ENCODE measurements at places on chromosomes 5 and 9.
A peak's percentile ranks its signal among the peaks of the same experiment; 100 is the strongest.

GRCh38 chr5:124140060-124140459 lies 606.4 kb downstream of the ZNF608 start:
- DNase-seq, result no peak

GRCh38 chr5:151082282-151082902 lies 1.6 kb upstream of the TNIP1 start:
- DNase-seq, result no peak

GRCh38 chr5:132272311-132273210 lies 15.1 kb downstream of the PDLIM4 start:
- peak; percentile 66 for DNase-seq

DNA sequence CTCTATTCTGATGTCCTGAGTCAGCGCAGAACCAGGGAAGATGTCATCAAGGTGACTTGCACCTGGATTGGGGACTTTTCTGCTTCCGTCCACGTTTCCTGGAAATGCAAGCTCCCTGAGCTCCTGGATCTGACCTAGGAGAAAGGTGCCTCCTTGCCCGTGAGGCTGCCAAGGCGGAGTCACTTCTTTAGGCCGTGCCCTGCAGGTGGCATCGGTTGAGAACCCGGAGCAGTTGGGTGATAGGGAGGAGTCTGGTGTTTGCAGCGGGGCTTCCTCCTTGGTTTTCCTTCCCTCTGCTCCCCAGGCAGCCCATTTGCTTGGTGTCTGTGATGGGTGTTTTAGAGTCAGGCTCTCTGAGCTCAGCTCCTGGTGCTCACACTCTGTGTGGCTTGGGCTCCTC lies 15.2 kb downstream of the NANS start:
- DNase-seq, result no peak

DNA sequence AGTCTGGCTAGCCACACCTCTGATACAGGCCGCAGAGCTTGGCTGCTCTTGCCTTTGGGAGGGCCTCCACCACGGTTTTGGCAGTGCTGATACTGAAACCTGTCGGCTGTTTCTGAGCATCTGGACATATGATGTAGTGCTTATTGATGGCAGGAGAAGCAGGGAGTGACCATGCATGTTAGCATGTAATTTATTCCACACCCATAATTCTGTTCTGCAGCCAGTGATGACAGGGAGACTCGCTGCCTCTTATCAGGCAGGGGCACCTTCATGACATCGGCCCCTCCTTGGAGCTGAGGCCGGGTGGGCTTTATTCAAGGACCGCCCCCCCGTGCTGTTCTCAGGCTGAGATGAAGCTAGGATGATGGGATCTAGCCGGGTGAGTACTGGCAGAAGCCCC lies 49.0 kb downstream of the OLFM1 start:
- no peak for DNase-seq

GRCh38 chr5:127355337-127355736 lies 64.7 kb downstream of the MEGF10 start:
- no peak for DNase-seq

DNA sequence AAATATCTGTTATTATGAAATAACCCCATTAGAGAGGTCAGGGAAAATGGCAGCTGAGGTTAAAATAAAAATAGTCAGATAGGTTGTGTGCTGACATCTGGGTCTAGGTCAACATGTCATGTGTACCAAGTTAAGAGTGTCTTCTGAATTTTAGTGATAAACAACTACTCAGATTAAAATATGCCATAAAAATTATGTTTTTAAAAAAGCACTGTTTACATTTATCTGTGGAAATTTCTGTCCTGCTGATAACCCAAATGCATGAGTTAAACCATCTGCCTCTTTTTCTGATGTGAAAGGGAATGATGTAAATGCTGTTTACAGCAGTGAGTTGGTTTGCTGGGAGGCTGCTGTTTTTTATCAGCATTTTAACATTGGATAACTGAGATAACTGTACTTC lies 361.2 kb upstream of the TARS1 start:
- no peak for DNase-seq

DNA sequence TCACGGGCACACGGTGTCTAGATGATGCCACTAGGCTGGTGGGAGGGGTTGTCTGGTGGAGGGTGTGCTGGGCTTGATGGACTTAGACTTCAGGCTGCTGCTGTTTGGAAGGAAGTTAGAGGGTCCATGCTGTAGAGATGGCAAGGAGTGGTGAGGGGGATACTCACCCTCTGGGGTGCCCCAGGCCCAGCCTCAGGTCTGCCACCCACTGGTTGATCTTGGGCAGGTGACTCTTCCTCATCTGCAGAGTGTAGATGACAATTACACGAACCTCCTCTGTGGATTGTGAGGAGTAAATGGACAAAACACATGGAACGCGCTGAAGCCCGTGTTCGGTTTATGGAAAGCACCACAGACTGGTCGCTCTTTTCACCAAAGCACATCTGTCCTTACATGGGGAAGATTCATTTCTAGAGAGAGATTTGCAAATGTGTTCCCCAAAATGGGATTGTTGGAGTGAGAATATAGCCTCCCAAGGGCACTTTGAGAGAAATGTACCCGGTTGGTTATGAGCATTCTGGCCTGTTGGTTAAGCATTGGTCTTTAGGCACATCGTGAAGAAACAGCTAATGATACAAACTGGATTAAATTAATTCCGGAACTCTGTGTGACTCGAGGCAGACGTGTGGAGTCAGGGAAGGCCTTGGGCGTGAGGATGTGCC lies 58.2 kb downstream of the ZNF618 start:
- DNase-seq, result no peak

DNA sequence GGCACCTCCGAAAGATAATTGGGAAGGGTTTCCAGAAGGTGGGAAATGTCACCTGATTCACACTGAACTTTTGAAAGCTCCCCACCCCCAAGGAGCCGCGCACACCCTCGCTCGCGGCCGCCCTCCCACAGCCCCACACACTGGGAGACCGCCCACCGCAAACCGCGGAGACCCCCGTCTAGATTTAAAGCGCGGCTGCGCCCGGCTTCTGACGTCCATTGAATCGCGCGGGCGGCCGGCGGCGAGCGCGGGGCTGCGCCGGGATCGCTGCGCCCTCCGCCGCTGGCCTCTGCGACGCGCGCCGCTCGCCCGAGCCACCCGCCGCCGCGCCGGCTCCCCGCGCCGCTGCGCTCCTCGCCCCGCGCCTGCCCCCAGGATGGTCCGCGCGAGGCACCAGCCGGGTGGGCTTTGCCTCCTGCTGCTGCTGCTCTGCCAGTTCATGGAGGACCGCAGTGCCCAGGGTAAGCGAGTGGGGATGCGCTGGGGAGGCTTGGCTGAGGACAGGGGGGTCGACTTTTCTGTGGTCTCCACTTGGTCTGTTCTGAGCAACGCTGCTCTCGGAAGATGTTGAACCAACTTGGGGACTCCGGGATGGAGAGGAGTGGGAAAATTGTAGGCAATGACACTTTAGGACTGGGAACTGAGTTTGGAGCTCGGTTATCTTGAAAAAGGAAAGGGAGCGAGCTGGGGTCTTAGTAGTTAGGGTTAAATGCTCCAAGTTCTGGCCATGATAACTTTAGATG lies at the start of gene FST:
Gene FST (plus strand): TSS at position 214 of the 743 bp plus-strand sequence. CDS start 163 bp downstream, at position 377.
- DNase-seq, result peak; percentile 21

DNA sequence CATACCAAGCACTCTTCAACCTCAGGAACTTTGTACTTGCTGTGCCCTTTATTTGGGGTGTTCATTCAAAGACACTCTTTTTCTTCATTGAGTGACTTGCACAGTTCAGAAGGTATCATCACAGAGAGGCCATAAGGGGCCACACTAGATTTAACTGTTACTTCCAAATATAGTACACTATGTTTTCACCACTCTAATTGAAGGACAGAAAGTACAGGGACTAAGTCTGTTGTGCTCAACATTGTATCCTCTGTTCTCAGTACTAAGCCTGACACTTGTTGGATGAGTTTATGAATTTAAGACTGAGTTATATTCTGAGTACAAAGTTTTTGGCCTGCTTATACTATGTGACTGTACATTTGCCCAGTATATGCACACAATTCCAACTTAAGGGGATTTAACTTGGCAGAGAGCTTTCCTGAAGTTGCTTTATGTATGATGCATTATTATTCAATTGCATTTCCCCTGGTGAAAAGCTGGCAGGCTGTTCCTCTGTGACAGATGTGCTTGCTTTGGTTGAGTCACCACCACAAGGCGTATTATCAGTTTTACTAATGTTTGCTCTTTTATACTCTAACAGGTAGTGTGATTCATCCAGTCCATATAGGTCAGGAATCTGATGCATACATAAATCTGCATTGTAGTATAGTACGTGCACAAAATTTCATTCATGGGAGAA lies 714.8 kb downstream of the TLR4 start:
- no peak for DNase-seq

DNA sequence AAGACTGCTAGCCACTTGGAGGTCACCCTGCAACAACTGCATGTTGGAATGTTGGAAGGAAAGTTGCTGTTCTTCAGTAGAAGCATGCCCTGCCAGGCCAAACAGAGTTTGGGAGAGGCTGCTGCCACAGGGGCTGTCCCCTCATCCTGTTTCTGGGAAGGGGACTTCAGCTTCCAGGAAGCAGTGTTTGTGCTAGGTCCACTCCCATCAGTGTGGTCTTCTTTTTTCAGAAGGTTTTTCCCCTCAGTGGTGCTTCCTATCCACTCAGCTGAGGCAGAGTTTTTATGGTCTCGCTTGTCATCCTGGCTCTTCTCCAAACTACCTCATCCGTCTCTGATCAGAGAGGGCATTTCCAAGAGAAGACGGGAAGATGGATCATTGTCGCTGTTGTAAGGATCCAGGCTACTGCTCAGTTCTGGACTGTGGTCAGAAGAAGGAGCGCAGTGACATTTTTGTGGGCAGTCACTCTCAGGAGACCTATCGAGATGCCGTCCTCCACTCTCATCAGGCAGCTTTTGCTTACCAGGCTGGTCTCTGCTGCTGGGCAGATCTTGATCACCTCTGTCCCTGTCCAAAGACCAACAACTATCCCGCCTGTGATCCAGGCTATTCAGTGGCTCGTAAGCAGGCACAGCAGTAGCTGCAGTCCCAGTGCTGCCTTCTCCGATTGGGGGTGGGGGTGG lies 97.8 kb upstream of the C5orf63 start:
- DNase-seq, result no peak

DNA sequence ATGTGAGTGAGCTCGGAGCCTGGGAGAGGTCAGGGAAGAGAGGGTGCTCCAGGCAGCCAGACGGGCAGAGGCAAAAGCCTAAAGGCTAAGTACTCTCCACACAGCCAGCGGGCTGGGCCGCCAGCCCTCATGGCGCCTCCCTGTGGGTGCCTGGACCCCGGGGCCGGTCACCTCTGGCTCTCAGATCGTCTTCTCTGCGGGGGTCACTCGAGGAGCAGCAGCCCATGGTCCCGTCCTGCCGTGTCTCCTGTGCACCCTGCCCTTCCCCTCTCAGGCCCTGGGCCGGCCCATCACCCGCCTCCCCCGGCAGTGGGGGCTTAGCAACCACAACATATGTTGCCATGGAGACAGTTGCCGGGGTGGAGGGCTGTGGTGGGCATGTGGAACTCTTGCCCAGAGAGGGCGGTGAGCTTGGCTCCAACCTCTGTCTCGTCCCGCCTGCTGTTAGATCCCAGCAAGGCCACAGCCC lies 4.2 kb downstream of the AK1 start:
- DNase-seq, result no peak

GRCh38 chr9:113788616-113789330 lies 87.3 kb upstream of the ZNF618 start:
- no peak for DNase-seq

- no peak for DNase-seq
Measured at GRCh38 chr9:124242331-124243194, 15.2 kb upstream of the NEK6 start.

- no peak for DNase-seq
Measured at GRCh38 chr9:117485176-117485575, 70.3 kb upstream of the ASTN2 start.

GRCh38 chr5:98307811-98308210 lies 465.7 kb upstream of the RGMB start:
- no peak for DNase-seq

DNA sequence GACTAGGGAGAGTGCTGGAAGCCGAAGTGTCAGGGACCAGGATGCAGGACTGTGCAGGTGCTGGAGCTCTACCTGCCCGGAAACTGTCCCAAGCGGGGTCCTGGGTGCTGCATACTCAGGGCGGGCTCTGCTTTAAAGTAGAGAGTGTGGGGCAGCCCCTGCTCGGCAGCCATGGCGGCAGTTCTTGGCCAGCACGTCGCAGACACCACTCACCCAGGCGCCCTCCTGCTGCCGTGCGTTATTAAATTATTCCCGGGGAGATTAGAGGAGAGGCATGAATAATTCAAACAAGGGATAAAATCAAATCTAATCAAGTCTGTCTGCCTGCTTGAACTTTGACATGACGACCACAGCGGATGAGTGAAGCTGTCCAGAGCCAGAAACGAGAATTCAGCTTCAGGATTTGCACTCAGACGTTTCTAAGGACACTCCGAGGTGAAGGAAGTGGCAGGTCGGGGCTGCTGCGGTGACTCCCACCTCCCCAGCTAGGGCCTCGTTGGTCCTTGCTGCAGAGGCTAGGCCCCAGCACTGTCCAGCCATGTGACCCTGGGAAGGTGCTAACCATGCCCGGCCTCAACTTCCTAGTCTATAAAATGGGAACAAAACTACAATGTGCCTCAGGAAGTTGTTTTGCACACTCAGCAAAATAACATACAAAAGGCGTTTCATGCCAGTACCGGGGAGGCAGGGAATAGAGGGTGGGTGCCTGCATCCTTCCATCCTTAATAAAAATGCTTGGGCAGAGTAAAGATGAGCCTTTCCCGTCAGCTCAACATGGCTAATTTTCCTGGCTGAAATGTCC lies 91.3 kb upstream of the ADAMTS2 start:
- DNase-seq, result no peak

DNA sequence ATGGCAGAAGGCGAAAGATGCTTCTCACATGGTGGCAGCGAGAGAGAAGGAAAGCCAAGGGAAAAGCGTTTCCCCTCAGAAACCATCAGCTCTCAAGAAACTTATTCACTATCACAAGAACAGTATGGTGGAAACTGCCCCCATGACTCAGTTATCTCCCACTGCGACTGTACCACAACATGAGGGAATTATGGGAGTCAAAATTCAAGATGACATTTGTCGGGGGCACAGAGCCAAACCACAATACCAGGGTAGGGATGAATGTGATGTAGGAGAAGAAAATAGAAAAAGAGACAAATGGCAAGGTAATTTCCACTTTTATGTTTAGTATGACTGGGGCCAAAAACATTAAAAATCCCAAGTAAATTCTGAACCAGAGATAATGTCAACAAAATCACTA lies 216.8 kb downstream of the TRIM36 start:
- no peak for DNase-seq

DNA sequence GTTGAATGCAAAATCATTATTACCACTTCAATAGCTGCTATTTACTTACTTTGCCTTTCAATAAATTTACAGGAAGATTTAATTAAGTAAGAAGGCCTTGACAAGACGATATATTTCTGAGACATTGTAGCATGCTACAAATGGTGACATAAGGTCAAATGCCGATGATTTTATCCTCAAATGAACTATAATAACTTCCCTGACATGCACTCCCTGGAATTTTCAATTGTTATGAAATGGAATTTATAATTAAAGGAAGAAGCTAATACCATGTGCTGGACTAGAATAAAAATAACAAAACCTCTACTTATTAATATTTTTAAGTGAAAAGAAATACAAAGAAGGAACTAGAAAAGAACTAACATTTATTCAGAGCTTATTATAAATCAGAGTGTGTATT lies 30.2 kb upstream of the ITGA1 start:
- no peak for DNase-seq
